ENCODE measurements at places on chromosomes 6 and 20.

DNA sequence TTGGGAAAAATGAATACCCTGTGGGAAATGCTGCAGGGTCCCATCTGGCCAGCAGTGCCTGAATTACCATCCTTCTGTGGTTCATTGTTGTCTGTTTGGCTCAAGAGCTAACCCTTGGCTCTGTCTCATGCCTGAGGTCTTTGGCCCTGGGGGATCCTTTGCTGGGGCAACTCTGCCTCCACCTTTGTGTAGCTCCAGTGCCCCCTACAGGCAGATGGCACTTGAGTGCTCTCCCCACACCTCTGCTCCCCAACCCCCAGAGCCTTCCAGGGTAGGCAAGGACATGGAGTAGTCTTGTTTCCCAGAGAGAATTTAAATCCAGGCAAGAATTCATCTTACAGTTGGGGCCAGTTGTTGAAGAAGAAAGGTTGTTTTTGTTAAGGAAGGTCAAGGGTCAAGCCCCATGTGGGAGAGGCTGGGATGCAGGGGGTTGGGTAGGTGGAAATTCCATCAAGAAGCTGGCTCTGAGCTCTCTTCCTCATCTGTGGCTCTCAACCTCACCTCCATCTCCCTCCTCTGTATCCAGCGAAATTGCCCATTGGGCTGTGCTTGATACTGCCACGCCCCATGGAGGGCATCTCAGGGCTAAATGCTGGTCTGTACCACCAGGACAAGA lies 44.2 kb downstream of the ZNF831 start:
- DNase-seq: no peak

GRCh38 chr6:106417572-106418147 lies 57.1 kb downstream of the CRYBG1 start:
- DNase-seq: no peak

GRCh38 chr20:14919501-14920081 lies 582.2 kb upstream of the FLRT3 start:
- peak; percentile 18 for DNase-seq

DNA sequence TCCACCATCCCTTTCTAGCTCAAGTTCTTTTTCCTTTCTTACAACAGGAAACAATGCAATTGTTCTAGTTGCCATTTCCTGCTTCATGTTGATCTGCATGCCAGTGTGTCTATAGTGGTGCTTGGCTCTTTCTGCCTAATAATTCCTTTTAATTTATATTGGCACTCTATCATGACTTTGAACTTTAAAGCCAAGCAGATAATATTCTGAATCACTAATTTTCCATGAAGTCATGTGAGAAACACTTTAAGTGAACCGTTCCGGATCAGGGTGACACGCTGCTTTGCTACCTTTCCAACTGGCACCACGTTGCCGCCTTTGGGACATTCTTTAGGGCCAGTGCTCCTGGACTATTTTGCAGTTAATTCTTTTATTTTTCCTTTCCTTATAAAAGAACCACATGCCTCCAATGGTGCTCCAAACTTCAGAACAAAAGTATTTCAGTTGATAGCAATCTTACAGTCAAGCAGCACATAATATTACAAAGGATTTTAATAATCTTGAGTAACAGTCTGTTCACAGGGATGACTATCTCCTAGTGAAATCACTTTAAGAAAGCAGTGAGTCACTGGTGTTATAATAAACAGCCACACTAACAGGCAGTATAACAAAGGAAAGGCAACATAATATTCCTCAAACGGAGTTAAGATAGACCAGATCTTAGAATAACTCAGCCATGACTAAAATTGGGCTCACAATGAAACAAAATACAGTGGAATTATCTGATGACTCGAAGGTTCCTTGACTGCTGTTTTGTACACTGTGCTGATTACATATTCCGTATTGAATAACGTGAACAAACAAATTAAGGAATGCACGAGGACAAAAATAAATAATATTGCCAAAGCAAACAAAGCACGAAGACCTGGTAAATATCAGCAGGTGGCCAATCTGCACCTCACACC lies 19.0 kb upstream of the BLOC1S5 start:
- no peak for DNase-seq

GRCh38 chr20:34305333-34306230 lies 2.4 kb upstream of the AHCY start:
- DNase-seq: no peak

DNA sequence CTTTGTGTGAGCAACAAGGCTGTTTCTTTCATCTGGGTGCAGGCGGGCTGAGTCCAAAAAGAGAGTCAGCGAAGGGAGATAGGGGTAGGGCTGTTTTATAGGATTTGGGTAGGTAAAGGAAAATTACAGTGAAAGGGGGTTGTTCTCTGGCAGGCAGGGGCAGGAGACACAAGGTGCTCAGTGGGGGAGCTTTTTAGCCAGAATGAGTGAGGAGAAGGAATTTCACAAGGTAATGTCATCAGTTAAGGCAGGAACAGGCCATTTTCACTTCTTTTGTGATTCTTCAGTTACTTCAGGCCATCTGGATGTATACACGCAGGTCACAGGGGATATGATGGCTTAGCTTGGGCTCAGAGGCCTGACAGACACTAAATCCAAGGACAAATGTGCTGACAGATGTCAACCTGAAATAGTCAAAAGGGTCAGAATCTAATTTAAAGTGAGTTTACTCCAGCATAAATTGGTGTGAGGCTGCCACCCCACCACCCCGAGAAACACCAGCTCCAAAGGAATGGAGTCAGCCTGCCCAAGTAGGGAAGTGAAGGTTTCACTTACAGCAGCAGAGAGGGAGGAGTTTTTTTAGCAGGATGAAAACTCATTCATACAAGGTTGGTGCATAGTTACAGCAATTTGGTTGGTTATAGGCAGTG lies 560.0 kb upstream of the CDH4 start:
- DNase-seq: no peak

DNA sequence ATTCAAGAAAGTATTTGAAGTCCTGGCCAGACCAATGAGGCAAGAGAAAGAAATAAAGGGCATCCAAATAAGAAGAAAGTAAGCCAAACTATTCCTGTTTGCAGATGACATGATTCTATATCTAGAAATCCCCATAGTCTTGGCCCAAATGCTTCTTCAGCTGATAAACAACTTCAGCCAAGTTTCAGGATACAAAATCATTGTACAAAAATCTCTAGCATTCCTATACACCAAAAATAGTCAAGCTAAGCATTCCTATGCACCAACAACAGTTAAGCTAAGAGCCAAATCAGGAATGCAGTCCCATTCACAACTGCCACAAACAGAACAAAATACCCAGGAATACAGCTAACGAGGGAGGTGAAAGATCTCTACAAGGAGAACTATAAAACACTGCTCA lies 60.1 kb upstream of the PHIP start:
- no peak for DNase-seq

DNA sequence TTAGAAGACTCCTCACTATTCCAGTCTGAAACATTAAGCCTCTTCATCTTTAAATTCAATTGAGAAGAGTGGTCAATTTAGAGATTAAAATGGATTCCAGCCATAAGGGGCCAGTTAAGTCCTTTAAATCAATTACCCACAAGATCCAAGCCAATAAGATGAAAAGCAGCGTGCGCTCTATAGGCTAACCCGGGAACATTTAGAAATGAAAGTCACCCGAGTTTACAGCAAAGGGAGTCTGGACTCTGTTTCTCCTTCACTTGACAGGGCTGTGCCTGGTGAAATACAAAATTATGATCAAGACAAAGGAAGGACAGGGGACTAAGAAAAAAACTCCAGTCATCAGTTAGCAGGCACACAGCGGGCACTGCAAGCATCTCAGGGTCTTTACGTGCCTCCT lies 393.7 kb downstream of the QKI start:
- no peak for DNase-seq

- no peak for DNase-seq
These were observed 6.8 kb upstream of the HLA-B start for GRCh38 chr6:31363811-31364210.

DNA sequence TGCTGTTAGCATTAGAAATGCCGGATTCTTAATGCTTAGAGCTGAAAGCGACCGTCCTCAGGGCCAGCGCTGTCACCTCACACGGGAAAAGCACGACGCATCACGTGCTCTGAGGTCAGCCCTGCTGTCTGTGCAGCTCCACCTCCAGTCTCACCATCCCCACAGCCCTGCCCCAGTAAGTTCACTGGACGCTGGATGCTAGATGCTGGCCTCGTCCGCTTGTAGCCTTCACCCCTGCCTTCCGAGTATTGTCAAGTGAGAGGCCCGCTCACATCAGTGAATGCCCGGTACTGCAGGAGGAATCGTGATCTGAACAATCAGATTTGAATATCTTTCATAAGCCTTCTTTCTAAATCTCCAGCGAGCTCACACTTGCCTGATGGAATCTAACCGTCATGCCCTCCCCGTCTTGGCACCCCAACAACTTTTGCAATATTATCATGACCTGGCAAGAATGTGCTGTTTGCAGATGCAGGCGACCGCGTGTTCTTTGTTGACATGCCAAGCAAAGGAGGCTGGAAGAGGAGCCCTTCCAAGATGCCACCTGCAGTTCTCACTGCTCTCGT lies 64.9 kb downstream of the DLL1 start:
- no peak for DNase-seq

DNA sequence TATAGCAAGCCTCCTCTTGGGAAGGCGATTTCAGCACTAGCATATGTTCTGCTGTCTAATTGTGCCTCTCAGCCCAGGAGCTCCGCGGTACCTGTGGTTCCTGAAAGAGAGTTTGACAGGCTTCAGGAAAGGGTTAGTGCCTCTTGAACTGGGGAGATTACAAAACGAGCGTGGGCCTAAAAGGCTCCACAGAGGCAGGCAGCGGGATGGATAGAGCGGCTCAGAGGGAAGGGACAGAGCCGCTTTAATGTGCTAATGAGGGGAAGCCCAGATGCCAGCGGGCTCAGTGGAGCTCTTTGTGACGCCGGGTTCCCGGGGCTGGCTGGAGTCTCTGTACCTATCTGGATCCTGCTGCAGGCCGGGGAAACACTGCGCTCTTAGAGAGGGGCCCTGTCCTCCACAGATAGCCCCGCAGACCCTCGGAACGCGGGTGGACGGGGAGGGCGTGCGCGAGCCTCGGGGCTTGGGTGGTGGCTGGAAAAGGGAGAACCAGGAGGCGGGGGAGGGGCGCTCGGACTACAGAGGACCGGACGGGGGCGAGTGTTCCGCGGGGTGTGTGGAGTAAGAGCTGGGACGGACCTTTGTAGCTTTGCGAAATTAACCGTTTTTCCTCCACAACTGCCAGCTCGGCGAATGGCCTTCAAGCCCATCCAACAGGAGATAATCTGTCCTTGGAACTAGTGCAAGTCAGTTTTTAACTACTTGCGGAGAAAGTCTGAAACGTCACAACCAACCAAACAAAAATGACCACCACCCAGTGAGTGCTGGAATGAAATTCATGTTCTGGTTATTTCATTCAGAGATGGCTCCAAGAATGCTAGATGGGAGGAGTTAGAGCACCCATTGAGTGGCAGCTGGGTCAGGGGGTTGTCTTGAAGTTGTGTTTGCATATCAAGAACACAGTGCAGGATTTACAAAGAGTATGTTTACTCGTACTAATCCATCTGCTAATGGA lies 13.0 kb downstream of the SLC35F1 start:
- DNase-seq: no peak

DNA sequence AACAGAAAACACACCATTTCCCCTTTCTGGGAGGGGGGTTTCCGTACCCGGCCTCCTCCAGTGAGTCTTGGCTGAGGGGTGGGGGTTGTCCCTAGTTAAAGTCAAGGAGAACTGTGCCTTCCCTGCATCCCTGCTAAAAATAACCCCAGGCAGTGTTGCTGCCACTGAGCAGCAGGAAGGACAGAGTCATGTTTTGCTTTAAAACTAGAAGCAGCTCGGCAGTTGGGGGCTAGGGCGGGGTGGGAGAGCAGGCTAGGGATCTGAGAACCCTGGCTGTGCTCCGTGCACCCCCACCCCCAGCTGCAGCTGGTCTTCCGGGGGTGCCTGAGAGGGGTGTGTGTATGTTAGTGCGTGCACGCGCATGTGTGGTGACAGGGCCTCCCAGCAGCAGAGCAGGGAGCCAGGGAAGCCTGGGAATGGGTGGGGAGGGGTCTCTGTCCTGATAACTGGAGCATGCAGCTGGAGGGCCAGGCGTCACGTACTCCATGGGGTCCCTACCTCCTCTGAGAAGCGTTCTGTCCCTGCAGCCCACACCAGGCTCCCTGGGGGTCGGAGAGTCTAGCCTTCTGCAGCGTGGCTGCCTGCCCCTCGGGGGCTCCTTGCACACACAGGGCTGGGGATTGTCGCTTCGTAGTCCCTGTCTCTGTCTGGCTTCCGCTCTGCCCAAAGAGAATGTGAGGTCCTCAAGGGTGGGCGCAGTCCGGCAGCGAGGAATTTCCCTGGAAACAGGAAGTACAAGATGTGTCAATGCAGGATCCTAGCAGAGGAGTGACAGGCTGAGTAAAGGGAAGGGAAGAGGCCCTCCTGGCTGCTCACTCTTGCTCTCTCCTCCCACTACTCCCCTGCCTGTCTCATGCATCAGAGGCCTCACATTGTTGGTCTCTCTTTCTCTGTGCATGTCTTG lies 16.8 kb upstream of the ARMC12 start:
- no peak for DNase-seq

DNA sequence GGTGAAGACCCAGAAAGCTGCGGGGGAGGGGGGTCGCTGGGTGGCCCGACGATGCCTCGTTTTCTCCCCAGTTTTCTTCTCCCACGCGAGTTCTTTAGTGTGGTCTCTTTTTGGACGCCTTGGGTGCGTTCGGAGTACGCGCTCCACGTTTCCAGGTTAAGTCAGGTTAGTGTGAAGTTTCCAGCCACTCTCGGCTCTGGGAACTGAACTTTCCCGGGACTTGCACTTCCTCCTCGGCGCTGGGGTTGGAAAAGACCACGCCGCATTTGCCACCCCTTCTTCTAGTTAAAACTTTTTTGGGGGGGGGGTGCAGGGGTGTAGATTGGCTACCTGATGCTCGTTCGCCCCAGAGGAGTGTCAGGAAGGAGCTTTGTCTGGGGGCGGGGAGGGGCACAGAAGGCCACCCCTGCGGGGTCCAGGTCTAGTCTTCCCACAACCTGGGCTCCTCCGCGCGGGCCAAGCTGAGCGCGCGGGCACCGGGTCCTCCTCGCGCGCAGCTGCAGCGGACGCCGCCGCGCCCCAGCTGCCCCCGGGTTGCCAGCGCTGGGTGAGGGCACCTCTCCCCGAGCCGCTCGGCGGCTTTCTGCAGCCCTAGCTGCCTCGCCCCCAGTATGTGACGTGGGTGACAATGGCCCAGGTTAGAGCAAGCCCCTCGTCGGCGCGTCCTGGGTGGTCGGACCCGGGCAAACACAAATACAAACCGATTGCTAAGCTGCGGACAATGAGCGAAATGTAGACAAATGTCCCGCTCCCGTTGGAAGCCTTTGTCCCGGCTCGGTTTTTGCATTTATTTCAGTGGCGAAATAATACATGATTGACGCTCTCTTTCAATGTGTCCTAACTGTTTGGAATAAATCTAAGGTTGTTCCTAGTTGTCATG lies 1.7 kb upstream of the NKX2-2 start:
- DNase-seq: peak; percentile 64

DNA sequence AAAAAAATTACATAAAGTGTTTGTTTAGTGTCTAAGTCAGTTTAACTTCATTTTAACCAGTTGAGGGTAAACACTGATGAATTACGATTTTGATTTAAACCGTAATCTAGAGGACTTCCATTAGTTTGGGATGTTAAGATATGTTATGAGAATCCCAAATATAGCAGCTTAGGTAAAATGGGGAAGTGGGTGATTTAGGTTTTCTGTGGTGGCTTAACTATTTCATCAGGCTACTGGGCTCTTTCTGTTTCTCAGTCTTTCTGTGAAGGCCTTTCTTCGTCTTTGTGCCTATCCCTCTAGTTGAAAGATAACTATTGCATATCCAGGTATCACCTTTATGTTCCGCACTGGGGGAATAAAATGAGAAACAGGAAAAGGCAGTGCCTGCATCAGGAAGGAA lies 27.9 kb downstream of the CENPW start:
- no peak for DNase-seq

- no peak for DNase-seq
These were observed 95.3 kb upstream of the SNX9 start for GRCh38 chr6:157727629-157728182.
